Colonic mucosa (tissue), 4 donors: ENCODE measurements at places on chromosomes 1 and 21. TPM values are rescaled to one million over a fixed set of nuclear protein-coding genes. Genes with fewer than 3 reads are reported as not detected.

GRCh38 chr1:82517586-82517985, 716.9 kb downstream of the ADGRL2 start:
- peak; percentile 17 for DNase-seq

GRCh38 chr1:84887261-84887934, 5.6 kb downstream of the LPAR3 start:
- no peak for DNase-seq

GRCh38 chr1:9455487-9456234, 83.6 kb upstream of the SLC25A33 start:
- peak; percentile 77 for DNase-seq

The SLC45A3 gene
- 17.9 TPM for total RNA-seq

GRCh38 chr1:225517697-225518096, 89.9 kb upstream of the LBR start:
- no peak for DNase-seq

- no peak for DNase-seq
Measured at GRCh38 chr1:17030206-17030605, 18.5 kb upstream of the ATP13A2 start.
